ENCODE measurements at places on chromosomes 13 and 19.
A peak's percentile ranks its signal among the peaks of the same experiment; 100 is the strongest.

GRCh38 chr19:13646758-13647157 is 117.6 kb upstream of the MRI1 start:
- DNase-seq: no peak

DNA sequence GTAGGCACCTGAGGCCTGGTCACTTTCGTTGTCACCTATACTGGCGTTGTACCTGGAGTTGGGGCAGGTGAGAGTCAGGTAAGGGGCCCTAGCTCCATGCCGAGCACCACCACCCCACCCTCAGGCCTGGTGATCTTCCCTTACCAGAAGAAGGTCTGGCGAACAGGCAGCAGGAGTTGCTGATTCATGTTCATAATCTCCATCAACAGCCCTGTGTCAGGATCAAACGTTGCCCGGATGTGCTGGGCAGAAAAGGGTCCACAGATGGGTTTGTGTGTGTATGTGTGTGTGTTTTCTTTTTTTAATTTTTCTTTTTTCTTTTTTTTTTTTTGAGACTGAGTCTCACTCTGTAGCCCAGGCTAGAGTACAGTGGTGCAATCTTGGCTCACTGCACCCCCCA is 14.3 kb downstream of the MAN2B1 start:
- no peak for DNase-seq

GRCh38 chr13:23671377-23671776 is 101.2 kb downstream of the TNFRSF19 start:
- DNase-seq: no peak

DNA sequence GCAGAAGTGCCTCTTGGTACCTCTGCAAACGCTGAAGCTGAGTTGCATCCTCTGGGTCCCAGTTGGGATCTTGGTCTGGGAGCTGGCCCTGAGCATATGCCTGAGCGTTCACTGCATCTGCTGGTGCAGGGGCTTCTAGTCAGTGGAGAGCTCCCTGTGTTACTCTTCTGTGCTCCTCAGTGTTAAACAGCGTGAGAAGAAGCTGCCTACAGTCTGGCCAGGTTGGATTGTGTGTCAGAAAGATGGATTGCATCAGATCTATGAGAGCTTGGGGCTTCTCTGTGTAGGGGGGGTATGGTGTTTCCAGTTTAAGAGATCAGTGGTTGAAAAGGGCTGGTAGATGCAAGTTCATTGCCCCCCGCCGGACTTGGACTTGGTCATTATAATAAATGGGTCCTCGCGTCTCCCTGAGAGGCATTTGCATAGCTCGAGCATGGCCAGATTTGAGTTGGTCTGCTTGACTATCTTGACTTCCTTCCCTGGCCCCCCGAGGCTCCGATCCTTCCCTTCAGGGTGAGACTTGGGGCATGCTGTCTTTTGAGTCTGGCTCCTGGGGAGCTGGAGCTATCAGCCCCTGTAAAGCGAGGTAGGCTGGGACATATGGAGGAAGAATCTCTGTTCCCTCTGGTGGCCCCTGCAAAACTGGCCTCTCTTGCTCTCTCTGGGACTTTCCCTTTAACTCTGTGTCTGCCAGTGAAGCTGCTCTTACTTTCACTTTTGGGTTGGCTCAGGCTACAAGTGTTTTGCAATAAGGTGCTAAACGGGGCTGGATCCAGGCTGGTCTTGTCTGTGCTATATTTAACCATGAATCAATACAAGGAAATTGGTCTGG is 52.9 kb downstream of the OR10H4 start:
- DNase-seq: no peak

DNA sequence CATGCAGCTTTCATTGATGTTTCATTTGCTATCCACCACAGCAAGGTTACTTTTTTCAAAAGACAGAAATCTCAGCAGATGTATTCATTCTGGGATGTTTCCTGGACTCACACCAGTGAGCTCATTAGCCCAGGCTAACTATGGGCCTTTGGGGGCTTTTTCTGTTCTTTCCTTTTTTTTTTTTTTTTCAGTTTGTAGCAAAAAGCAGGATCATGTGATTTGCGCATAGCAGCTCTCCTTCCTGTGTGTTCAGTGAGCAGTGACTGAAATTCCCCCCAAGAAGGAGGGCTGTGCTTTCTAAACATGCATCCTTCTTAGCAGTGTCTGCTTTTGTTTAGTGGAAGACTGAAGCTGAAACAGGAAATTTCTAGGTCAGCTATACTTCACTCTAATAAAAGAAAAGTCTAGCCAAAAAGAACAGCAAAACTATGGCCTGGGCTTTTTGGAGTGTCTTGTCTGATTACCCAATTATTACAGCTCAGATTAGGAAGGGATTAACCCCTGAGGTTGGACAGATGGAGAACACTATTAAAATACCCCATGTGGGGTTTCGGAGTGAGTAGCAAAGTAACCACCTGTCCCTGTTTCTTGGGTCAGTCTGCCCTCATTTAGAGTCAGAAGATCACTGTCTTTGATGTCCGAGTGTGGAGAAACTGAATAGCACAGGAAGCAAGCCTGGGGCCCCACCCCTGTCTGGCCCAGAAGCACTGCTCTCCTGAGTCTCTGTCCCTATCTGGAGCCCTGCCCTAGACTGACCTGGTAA is 8.9 kb upstream of the AMER2 start:
- no peak for DNase-seq

- no peak for DNase-seq
Measured at GRCh38 chr19:1361601-1362386, 21.9 kb upstream of the NDUFS7 start.

DNA sequence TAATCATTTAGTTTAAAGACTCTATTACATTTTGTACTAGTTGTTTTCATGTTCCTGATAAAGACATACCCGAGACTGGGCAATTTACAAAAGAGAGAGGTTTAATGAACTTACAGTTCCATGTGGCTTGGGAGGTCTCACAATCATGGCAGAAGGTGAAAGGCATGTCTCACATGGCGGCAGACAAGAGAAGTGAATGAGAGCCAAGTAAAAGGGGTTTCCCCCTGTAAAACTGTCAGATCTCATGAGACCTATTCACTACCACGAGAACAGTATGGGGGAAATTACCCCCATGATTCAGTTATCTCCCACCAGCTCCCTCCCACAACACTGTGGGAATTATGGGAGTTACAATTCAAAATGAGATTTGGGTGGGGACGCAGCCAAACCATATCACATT is 129.2 kb downstream of the PAN3 start:
- no peak for DNase-seq

GRCh38 chr19:6238643-6239281 is 41.0 kb downstream of the MLLT1 start:
- no peak for DNase-seq

- no peak for DNase-seq
Measured at GRCh38 chr19:48613852-48614435, 932 bp downstream of the FAM83E start.

GRCh38 chr19:15702534-15702930 is 25.3 kb upstream of the OR10H2 start:
- DNase-seq: no peak

GRCh38 chr13:36030670-36031331 is 100.4 kb downstream of the DCLK1 start:
- DNase-seq: no peak

GRCh38 chr19:56109226-56109625 is 11.9 kb downstream of the ZNF787 start:
- DNase-seq: no peak

DNA sequence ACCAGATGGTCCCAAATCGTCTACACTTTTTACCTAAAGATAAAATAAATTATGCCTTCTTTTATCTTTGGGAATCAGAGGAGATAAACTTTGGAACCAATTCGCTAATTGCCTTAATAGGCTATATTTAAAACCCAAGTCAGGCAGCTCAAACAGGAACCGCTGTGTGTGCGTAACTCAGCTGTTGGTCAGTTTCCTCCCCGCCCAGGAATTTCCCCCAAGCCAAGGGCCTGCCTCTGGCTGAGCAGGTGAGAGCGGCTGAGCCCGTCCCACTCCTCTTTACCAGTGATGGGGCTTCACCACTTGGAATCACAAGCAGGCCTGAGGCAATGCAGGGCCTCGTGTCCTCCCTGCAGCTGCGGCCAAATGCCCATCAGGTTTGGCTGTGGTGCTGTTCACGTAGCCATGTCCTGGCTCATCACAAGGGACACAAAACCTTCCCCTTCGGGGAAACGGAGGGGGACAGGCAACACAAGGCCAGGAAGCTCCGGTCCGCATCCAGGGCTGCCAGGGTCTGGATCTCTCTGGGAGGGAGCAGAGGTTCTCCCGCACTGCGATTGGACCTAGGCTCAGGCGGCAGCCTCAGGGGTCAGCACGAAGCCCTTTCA is 503 bp upstream of the SLC7A9 start:
- no peak for DNase-seq

DNA sequence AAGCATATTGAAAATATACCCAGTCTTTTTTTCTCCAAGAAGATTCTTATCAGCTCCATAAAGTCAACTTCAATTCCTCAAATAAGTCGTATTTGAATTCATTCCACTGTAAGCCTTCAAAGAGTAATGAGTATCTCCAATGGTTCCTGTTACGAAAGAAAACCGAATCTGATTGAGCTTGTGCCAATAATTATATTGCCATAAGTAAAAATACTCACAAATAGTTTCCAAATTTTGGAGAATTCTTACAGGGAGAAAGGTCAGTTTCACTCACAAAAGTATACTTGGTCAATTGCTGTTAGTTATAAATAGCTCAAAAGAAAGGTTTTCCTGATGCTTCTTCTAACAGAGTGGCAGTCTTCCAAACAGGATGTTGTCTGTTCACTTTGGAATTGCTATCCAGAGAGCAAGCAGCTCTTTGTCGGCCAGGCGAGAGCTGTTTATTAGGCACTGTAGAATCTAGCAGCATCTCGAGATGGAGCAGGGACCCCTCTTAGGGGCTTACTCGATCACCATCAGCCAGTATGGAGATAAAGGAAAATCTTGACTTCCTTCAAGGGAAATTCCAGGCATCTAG is 13.5 kb downstream of the ERICH4 start:
- DNase-seq: no peak

DNA sequence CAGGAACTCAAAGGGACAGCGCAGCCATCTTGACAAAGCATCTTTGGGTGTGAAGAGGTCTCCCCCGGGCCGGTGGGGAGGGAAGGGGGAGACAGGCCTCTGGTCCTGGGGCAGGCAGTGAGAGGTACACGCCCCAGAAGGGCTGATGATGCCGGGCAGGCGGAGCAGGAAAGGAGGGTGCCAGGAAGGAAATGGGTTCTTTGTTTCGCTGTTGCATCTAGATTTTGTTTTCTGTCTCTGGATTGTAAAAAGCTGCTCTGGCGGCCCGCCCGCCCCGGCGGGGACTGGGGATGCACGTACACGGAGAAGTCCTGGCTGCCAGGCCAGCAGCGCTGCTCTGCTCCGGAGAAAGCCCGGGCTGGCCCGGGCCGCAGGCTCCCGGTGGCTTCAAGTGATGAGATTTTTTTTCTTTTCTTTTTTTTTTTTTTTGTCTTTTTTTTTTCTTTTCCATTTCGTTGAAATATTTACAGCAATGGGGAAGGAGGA is 13.2 kb upstream of the ASF1B start:
- DNase-seq: peak; percentile 37

DNA sequence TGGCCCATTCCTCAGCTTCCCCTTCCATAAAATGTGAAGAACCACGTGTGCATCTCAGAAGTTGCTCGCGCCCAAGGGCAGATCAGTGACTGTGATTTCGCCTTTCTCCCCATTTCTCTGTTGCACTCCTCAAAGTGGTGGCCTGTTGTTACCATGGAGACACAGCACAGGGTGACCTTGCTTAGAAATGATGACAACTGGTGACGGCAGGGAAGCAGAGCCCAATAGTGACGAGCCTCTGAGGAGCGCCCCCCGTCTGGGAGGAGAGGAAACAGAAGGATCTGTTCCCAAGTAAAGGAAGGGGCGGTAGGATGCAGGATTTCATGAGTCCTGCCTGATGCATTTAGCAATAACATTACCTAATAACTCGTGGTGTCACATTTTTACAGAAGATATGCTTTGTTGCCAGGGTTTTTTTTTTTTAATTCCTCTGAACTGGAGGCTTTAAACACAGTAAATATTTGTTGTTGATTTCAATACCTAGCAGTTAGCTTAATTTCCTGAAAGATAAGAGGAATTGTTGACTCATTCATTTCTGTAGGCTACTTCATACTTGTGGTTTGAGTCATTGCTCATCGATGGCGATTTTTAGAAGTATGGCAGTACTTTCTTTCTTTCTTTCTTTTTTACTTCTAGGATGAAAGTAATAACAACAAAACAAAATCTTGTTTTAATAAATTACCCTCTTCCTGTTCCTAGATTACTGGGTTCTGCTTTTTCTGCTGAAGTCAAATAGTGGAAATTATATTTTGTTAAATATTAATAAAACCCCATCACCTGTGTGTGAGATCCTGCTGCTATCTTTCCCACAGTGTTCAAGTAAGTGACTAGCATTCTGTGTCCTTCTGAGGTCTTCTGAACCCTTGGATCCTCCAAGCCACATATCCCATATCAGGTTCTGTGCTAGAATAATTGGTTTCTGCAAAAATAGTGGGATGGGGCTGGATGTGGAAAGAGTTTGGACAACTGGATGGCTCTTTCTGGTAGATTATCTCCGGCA is 36.0 kb downstream of the MBNL2 start:
- DNase-seq: no peak

DNA sequence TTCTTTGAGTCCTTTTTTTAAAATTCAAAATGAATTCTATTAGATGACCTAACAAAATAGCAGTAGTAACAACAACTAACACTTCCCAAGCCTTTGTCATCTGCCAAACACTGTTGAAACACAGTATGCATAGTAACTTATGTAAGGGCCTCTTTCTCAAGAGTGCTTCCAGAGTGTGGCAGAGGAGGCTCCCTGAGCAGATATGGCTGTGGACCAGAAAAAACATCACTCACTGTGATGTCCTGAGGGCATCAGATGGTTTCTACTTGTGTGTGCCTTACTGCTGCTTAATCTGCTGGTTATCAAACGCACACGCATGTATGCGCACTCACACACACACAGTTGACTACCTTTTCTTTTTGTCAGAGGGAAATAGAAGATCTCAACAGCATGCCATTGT is 110.8 kb downstream of the DLEU7 start:
- DNase-seq: no peak

GRCh38 chr13:35891507-35892441 is 239.4 kb downstream of the DCLK1 start:
- no peak for DNase-seq

DNA sequence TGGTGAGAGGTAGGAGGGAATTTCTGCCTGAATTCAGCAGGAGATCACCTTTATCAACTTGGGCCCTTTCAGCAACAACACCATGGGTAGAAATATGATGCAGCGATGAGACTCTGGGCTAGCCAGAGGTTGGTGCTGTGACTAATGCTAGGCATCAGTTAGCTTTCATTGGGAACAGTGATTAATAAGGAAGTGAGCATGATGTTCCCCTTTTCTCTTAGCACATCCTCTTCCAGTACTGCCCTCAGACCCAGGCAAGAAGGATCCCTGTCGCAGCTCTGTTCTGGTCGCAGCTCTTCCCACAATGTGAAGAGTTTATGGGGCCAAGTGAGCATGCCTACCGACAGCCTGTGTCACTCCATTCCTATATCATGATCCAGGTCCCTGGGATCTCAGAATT is 100.5 kb downstream of the FLT1 start:
- DNase-seq: no peak

- no peak for DNase-seq
Measured at GRCh38 chr13:32019612-32020233, 11.9 kb upstream of the FRY start.

All from stimulated activated CD8-positive, alpha-beta memory T cell treated with anti-CD3 and anti-CD28 coated beads, Interleukin-7, amount 100 ng/mL, for 1 hour (primary cell).